Renal cortical epithelial cell (primary cell): ENCODE measurements at places on chromosomes 1 and 21.

GRCh38 chr1:40636777-40637176, 28.7 kb downstream of the RIMS3 start:
- DNase-seq, result no peak

- DNase-seq, result no peak
Measured at GRCh38 chr21:41832596-41833496, 46.3 kb downstream of the PRDM15 start.

DNA sequence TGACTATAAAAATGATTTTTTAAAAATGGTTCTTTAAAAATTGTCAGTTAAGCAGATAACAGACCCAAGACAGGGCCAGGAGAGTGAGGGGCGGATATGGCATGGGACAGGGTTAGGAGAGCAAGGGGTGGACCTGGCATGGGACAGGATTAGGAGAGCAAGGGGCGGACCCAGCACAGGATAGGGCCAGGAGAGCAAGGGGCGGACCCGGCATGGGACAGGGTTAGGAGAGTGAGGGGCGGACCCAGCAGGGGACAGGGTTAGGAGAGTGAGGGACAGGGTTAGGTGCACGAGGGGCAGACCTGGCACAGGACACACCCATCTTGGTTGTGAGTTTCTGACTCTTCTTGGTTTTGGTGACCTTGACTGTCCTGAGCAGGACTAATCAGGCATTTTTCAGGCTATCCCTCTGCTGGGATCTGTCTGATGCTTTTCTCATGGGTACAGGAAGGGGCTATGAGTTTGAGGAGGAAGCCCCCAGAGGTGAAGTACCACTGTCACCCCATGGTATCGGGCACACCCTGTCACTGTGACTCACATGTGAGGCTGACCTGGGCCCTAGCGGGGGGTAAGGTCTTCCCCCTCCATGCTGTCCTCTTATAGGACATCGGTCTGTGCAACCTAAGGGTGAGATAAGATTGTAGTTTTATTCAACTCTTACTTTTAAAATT, 159.0 kb upstream of the COL6A1 start:
- no peak for DNase-seq

- DNase-seq, result no peak
Measured at GRCh38 chr1:86887479-86888162, 26.3 kb downstream of the SELENOF start.

- DNase-seq, result no peak
Measured at GRCh38 chr1:150545486-150546032, 3.6 kb upstream of the ADAMTSL4 start.

DNA sequence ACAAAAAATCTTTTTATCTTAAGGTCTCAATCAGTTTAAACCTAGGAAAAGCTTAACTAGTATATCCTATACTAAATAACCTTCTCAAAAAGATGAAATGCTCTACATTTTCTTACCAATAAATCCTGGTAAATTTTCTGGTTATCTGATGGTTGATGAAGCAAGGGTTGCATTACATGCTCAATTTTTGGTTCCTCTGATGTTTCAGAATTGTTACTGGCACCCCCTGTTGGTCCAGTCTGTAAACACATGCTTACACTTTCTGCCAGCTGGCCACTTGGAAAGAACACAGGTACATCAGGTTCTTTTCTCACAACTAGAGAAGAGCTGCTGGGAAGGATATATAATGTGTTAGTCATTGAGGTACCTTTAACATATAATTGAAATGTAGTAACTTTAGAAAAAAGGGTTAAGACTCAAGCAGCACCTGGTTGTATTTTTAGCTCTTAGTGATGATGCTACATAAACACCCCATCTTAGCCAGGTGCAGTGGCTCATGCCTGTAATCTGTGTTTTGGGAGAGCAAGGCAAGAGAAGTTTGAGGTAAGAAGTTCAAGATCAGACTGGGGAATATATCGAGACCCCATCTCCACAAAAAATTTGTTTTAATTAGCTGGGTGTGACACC, 30.9 kb upstream of the TAL1 start:
- peak; percentile 48 for DNase-seq

DNA sequence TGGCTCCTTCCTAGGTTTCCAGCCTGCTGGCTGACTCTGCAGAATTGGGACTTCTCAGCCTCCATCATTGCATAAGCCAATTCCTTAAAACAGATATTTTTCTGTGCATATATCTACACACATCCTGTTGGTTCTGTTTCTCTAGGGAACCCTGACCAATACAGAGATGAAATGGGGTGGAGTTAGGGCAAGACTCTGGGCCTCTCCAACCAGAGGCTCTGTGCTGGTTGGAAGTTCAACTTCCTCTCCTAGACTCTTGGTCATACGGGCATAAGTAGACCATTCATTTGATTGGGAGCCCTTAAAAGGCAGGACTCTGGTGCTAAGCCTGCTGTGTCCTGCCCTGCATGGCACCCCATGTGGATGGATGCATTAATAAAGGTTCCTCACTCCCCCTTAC, 55.0 kb downstream of the CNIH3 start:
- no peak for DNase-seq

GRCh38 chr21:36732761-36733160, 33.8 kb downstream of the SIM2 start:
- DNase-seq, result no peak

DNA sequence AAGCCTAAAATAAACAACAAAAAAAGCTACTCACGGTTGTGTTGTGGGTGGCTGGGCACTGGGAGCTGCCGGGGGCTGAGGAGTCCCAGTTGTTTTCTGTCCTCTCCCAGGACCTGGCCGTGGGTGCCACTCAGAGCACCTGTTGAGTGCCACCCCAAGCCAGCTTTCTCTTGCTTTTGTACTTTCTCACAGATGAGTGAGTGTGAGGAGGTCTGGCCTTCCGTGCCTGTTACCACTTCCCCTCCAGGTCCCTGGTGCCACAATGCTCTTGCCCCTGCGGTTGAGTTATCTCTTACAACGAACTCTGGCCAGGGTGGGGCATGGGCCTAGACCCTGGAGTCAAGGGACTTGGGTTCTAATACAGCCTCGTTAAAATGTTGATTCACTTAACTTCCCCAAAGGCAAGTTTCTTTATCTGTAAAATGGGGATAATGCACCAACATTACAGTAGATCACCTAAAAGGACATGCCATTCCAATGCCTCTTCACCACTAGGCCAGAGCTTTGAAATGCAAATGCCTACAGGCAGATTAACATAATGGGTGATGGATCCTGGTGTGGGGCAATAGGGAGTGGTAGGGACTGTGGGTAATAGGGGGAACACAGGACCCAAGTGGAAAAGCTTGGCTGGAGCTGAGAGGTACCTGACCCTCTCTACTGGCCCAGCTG, at the start of gene CNR2:
TSS of gene CNR2 (minus strand) at position 151 of the 669 bp plus-strand sequence. CDS start 37,745 bp downstream, outside the sequence.
- DNase-seq, result no peak

DNA sequence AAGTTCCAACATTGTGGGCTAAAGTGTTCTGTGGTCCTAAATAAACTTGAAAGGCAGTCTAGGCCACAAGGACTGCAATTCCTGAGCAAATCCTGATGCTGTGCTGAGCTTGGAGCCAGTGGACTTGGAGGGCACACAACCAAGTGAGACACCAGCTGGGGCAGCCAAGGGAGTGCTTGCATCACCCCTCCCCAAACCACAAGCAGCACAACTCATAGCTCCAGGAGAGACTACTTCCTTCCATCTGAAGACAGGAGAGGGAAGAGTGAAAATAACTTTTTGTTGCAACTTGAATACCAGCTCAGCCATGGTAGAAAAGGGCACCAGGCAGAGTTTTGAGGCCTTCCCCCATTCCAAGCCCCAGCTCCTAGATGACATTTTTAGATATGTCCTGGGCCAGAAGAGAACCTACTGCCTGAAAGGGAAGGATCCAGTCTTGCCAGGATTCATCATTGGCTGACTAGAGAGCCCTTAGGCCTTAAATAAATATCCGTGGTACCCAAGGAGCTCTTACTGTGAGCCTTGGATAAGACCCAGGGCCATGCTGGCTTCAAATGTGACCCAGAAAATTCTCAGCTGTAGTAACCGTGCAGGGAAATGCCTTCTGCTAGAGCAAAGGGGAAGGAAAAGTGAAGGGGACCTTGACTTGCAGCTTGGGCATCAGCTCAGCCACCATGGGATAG, 35.4 kb upstream of the LRRC8B start:
- peak; percentile 55 for DNase-seq

DNA sequence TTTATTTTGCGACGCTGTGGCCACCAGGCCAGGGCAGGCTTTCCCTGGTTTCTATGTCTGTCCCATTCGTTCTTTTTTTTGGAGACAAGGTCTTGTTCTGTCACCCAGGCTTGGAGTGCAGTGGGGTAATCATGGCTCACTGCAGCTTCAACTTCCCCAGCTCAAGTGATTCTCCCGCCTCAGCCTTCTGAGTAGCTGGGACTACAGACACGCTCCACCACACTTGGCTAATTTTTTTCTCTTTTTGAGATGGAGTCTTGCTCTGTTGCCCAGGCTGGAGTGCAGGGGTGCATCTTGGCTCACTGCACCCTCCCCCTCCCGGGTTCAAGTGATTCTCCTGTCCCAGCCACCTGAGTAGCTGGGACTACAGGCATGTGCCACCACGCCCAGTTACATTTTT, 43.4 kb upstream of the WNT4 start:
- no peak for DNase-seq

- DNase-seq, result no peak
Measured at GRCh38 chr1:71002709-71003475, 44.7 kb downstream of the PTGER3 start.

- no peak for DNase-seq
Measured at GRCh38 chr1:170375082-170375723, 156.8 kb upstream of the GORAB start.

- no peak for DNase-seq
Measured at GRCh38 chr21:45541221-45542039, 810 bp downstream of the SLC19A1 start.

DNA sequence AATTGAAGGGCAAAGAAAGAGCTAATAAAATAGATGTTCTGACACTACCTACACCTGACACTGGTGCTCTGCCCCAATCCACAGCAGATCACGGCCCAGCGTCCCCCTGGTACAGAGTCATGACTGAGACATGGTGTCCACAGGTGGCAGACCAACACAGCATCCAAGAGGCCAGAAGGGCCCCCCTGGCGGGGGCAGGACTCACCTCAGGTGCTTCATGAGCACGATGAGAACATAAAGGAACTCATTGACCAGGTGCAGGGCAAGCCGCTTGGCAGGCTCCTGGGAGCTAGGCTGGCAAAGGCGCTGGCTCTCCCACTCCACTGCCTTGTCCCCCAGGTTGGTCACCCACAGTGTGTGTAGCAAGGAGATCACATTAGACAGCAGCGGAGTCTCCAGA, 20.4 kb downstream of the MRAP start:
- no peak for DNase-seq

- no peak for DNase-seq
Measured at GRCh38 chr1:201810466-201811216, 18.3 kb upstream of the IPO9 start.

GRCh38 chr1:239999170-239999569, 92.5 kb upstream of the FMN2 start:
- DNase-seq, result no peak

GRCh38 chr1:182875889-182876288, 36.7 kb downstream of the DHX9 start:
- DNase-seq, result no peak

GRCh38 chr1:50852889-50853288, 107.2 kb downstream of the FAF1 start:
- DNase-seq, result no peak

DNA sequence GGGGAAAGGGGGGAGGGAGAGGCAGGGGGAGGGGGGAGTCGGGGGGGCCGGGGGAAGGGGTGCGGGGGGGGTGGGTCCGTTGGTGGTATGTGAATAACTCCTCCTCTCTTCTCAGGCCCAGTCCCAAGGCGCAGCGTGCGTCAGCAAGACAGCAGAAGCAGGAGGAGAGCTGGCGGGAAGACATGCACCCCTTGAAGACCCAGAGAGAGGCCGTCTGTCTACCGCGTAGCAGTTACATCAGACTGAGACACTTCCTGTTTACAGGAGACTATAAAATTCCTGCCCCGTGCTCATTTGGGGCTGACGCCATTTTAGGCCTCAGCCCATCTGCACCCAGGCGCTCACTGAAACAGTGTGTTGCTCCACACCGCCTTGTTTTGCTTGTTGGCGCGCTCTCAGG, 55.3 kb downstream of the SETD4 start:
- DNase-seq, result no peak

DNA sequence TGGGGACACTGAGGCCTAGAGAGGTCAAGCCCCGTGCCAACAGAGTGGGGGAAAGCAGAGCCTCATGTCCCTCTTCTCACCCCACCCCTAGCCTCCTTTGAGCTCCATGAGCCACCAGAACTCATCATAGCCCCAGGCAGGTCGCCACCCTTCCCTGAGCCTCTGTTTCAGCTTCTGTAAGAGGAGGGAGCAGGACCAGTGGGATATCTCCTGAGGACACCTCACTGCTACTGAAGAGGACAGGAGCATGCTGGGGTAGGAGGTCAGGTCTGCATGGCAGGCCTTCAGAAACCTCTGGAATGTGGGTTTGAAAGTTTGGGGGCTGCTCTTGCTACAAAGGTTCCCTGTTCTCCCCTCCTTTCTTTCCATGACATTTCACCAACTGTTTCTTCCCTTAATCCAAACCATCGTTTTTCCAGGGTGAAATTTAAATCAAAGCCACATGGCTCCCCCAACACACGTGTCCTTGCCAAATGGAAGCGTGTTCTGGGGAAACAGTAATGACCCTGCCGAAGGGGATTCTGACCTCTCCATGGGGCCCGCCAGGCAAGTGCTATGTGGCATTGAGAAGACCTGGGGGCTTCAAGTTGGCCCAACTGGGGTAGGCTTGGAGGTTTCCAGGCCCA, 88.1 kb upstream of the RUNX3 start:
- DNase-seq, result no peak

DNA sequence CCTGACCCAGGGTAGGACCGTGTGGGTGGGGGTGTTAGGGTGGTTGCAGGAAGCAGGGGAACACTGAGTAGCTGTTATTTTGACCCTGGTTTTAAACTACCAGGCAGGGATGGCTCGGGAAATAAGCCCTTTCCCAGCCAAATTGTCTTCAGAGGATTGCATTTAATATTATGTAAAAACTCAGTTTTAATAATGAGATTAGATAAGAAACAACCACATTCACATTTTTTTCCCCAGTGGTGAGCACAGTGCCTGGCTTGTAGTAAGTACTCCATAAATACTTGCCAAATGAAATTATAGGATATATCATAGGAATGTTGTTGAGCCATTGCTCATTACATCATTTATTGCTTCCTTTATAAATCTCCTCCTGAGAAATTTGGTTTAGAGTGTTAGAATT, 3.1 kb upstream of the ACP6 start:
- DNase-seq, result no peak
